Muscle of arm (tissue), 14 donors: ENCODE measurements at places on chromosomes 5 and 9.
A peak's percentile ranks its signal among the peaks of the same experiment; 100 is the strongest.

GRCh38 chr5:119343766-119344165 lies 12.1 kb upstream of the TNFAIP8 start:
- DNase-seq = no peak

DNA sequence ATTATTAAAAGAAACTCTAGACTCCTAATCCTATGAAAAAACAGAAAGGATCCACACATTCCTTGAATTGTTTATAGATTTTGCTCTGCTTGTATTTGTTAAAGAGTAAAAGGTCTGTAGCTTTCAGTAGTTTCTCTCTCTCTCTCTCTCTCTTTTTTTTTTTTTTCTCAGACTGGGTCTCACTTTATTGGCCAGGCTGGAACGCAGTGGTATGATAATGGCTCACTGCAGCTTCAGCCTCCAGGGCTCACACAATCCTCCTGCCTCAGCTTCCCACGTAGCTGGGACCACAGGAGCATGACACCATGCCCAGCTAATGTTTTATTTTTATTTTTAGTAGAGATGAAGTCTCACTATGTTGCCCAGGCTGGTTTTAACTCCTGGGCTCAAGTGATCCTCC lies 9.3 kb downstream of the UGT3A2 start:
- DNase-seq = no peak

GRCh38 chr9:103530934-103531333 lies 535.8 kb downstream of the CYLC2 start:
- DNase-seq = no peak

GRCh38 chr5:113067635-113068344 lies 91.2 kb downstream of the DCP2 start:
- DNase-seq = no peak

DNA sequence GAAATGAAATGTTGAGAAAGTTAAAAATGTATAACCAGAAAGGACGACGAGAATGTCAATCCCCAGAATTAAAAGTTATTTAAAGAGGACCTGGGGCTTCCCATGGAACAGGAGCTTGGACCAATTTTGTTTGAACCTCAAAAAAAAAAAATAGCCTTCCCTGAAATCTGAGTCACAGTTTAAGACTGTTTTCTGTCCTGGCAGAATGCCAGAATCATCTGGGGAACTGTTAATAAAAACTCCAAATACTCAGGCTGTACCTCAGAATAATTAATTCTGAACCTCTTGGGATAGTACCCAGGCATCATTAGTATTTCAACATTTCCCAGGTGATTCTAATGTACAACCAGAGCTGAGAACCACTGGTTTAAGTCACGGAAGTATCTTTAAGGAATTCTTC lies 102.2 kb upstream of the SLCO6A1 start:
- no peak for DNase-seq

GRCh38 chr5:101520417-101520816 lies 617.3 kb upstream of the ST8SIA4 start:
- no peak for DNase-seq

GRCh38 chr9:125909459-125909858 lies 162.3 kb downstream of the PBX3 start:
- no peak for DNase-seq

GRCh38 chr5:154478224-154478565 lies at the start of gene HAND1:
Gene HAND1 (minus strand): TSS chr5:154478227. CDS start chr5:154478008, 219 bp downstream.
- DNase-seq = no peak

DNA sequence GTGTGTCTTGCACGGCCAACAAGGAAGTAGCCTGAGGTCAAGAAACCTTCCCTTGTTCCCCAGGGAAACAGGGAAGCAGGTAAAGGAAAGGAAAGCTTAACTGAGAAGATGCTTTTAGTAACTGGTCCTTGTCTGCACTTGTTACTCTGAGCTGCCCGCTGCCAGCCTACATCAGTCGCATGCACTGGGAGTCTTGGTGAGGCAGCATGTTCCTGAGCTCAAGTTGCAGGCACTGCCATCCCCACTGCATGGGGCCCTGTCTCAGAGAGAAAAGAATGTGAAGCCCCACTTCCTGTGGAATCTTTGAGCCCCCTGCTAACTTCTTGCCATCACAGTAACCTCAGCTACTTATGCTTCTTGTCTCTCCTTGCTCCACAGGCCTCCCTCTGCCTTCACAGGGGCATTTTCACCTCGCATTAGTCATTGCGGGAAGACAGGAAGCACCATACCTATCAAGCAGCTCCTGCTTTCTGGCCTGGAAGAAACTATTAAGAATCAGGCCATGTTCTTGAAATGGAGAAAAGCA lies 344.1 kb upstream of the ADAMTSL1 start:
- no peak for DNase-seq

DNA sequence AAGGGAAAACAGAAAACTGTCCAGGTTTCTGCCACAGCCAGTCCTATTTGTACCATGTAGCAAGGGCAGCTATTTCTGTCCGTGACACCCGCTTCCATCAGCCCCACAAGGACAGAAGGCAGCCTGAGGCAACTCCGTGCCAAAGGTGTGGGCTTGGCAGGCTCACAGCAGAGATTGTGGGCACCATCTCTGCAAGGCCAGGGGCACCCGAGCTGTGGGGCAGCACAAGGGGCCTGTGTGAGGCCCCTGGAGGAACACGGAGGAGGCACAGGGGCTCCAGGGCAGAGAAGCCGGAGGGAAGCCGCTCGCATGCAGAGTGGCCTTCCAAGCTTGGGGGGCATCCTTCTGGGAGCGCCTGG lies 43.5 kb downstream of the COL23A1 start:
- no peak for DNase-seq

DNA sequence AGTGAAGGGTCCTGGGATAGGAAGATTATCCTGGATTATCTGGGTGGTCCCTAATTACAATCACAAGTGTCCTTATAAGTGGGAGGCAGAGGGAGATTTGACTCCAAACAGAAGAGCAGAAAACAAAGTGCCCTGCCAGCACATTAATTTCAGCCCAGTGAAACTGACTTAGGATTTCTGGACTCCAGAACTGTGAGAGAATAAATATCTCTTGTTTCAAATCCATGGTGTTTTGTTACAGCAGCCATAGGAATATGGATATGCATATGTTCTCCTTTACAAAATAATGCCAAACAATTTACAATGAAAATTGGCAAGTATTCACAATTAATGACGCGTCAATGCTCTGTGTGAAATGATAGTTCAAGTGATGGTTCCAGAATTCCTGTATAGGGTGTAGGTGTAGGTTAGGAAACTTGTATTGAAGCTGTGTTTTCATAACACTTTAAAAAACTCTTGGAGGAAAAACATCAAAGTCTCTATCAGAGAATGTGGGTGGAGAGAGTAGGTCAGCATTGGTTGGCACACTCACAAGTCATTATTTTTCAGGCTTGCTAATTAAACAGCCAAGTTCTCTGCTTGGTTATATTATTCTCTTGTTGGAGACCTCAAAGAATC lies 19.9 kb upstream of the PLPP1 start:
- no peak for DNase-seq

GRCh38 chr9:96009690-96010472 lies 134.4 kb downstream of the ERCC6L2 start:
- no peak for DNase-seq

DNA sequence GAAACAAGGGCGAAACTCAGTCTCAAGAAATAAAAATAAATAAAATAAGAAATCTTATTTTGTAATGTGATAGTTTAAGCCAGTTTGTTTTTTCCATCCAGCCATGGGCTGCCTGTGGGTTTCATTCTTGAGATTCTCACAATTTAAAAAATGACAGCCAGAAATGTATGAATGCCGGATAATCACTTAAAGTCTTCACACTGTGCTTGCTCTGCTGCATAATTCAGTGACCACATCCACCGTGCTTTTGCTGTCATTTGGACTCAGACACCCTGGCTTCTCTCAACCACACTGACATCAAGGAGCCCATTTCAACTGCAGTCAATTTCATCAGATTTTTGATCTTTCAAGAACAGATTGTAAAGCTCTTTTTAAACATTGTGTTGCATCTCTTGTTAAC lies 61.0 kb upstream of the DAPK1 start:
- no peak for DNase-seq

DNA sequence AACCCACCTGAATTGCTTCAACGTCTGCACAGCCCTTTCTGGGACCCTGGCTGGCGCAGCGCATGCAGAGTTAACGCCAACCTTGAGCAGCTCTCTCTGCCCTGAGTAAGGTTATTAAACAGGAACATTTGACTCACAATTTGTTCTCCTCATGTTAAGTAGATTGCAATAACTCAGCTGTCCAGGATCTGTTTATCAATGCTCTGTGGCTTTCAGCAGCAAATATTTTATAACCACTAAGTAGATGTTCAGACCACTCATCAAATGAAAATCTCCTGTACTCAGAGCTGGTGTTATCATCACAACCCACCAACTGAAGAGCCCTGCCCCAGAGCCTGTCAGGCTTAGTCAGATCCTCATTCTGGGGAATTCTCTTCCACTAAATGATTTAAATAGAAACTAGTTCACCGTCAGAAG lies 403.0 kb downstream of the ZNF608 start:
- DNase-seq = peak; percentile 35

- DNase-seq = peak; percentile 71
Measured at GRCh38 chr5:155728146-155728856, 598.7 kb upstream of the SGCD start.

GRCh38 chr5:66511491-66511890 lies 84.7 kb upstream of the MAST4 start:
- DNase-seq = no peak

DNA sequence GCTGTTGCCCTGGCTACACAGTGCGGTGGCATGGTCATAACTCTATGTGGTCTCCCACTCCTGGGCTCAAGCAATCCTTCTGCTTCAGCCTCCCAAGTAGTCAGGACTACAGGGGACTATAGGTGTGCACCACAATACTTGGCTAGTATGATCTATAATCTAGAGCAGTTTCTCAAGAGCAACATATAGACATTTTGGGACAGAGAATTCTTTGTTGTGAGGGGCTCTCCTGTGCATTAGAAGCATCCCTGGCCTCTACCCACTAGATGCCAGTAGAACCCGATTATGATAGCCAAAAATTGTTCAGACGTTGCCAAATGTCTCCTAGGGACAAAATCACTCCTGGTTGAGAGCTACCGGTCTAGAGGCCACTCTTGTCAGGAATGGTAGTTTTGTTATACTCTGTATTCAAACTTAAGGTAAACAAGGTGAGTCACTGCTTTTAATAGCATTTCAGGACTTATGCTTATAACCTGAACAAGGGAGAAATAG lies 7.2 kb downstream of the ANKHD1 start:
- no peak for DNase-seq

GRCh38 chr5:57199866-57200265 lies 26.0 kb downstream of the GPBP1 start:
- DNase-seq = no peak

DNA sequence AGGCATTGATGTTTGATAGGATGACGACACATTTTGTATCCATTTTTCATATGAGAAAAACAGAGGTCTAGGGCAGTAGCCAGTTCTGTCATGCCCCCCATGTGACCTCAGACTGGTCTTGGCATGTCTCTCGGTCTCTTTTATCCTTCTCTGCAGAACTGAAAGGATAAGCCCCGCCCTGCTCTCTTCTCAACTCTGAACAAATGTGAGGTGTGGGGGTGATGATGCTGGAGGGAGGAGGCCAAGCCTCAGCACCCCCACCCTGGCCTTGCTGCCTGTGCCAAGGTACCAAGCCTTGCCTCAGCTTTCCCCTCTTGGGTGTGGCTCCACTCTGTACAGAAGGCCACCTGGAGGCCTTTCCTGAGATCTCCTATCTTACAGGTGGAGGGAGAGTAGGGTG lies 19.5 kb upstream of the CRB2 start:
- no peak for DNase-seq

DNA sequence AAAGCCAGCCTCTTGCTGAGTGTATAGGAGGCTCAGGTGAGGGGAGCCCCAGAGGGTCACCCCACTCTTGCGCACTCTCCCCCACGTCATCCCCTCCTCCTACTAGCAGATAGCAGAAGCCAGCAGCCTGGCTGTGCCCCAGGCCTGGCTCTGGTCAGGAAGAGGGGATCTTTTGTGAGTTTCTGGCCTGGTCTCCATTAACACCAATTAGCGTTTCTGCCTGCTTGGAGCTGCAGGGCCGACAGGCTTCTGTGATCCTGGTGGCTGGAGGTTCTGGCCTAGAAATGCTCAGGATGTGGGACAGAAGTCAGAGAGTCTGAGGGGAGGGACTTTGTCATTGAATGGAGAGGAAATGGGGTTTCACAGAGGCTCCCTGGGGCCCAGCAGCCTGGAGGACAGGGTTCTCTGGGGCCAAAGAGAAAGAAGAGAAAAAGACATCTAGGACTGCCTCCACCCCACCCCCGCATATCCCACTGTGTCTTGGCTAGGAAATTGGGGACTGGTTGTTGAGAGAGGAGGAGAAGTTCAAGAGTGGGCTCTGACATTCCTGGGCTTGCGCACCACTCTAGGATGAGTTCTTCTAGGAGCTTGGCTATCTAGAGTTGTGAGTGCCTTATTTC lies 47.5 kb upstream of the ARAP3 start:
- no peak for DNase-seq

DNA sequence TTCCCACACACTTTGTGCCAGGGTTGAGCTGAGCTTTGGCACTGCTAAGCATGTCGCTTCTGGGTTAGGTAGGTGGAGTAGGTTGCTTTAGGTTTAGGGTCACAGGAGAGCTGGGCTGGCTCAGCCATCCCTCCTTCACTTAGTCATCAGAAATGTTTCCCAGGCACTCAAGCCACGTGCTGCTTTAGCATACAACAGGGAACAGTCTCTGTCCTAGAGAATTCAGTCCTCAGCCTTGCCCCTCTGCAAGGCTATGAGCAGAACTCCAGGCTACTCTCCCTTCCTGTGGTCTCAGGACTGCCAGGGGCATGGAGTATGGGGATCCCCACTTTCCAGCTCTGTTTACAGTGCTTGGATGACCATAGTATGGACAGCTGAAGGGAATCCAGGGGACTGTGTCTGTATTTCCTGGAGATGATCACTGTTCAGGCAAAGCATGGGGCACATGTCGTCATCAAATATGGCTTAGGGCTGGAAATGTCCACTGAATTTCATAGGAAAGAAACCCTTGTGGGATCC lies 7.5 kb upstream of the ANKRD33B start:
- no peak for DNase-seq

GRCh38 chr9:38337706-38338264 lies 54.7 kb upstream of the ALDH1B1 start:
- no peak for DNase-seq

DNA sequence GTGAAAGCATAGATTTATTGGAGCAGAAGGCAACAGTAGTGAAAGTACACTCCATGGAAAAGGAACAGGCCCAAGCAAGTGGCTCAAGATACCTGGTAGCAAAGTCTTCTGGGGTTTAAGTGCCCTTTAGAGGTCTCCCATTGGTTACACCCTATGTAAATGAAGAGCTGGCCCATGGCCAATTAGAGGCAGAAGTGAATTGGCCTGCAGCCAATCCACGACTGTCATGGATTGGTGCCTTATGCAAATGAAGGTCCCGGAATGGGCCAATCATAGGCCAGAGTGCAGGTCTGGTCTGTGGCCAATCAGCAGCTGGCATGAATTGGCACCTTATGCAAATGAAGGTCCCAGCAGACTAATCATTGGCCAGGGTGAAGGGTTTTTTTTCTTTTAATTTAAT lies 64.2 kb upstream of the PCSK5 start:
- no peak for DNase-seq

DNA sequence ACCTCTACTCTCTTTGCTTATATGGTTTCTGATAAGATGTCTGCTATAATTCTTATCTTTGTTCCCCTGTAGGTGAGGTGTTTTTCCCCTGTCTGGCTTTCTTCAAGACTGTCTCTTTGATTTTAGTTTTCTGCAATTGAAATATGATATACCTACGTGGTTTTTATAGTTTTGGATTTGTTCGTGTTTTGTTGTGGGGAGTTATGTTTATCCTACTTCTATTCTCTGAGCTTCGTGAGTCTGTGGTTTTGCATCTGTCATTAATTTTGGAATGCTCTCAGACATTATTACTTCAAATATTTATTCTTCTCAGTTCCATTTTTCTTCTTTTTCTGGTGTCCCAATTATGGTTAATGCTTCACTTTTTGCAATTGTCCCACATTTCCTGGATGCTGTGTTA lies 521.3 kb downstream of the KCTD16 start:
- DNase-seq = no peak

GRCh38 chr5:10740384-10740783 lies 20.6 kb downstream of the DAP start:
- no peak for DNase-seq
